Stimulated activated CD8-positive, alpha-beta memory T cell treated with anti-CD3 and anti-CD28 coated beads, Interleukin-2, amount 100 ng/mL, for 1 hour (primary cell): ENCODE measurements at places on chromosomes 7 and 10.

DNA sequence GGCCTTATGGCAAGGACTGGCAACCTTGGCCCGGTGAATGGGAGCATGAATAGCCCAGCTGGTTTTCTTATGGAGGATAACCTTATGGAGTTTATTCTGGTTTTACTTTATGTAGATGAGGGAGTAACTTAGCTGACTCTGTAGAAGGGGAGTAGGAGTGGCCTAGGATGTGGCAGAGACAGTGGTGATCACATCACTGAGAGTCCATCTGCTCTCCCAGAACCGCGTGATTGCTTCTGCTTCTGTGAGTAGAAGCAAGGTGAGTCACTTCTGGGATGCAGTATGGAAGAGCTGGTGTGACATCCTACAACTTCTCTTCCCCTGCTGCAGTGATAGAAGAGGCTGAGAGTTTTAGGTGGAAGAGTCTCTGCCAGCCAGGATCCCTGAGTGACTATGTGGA, 129.2 kb downstream of the RPS24 start:
- no peak for DNase-seq

- DNase-seq = no peak
These were observed 9.3 kb downstream of the CRYGN start for GRCh38 chr7:151430391-151431205.

DNA sequence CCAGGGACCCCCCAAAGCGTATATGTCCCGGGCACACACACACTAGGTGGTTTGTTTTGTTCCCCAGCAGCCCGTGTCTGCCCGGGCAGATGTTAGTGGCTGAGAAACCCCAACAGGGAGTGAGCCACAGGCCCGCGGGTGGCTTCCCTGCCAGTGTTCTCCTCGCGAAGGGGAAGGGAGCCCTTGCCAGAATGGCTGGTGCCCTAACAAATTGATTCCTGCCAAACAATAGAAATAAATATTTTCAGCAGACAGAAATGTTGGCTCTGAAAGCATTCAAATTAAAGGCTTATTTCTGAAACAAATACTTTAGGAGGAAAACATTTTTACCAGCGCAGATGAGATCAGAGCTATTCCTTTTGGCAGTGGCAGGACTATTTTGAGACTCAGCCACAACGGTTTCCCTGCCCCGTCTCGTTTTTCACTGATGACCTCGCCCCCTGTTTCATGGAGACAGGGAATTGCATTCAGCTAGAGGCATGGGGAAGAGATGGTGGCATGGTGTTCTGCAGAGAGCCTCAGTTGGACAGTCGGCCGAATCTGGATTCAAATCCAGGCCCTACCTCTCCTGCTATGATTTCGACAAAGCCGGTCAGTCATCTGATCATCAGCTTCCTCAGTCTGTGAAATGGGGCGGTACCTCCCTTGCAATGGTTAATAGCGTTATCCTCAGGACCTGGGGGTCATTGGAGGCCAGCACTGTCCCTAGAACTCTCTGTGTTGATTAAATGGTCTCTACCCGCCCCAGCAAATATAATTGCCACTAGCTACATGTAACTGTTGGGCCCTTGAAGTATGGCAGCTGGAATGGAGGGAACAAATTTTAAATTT, 84.5 kb downstream of the CUX1 start:
- DNase-seq = no peak

DNA sequence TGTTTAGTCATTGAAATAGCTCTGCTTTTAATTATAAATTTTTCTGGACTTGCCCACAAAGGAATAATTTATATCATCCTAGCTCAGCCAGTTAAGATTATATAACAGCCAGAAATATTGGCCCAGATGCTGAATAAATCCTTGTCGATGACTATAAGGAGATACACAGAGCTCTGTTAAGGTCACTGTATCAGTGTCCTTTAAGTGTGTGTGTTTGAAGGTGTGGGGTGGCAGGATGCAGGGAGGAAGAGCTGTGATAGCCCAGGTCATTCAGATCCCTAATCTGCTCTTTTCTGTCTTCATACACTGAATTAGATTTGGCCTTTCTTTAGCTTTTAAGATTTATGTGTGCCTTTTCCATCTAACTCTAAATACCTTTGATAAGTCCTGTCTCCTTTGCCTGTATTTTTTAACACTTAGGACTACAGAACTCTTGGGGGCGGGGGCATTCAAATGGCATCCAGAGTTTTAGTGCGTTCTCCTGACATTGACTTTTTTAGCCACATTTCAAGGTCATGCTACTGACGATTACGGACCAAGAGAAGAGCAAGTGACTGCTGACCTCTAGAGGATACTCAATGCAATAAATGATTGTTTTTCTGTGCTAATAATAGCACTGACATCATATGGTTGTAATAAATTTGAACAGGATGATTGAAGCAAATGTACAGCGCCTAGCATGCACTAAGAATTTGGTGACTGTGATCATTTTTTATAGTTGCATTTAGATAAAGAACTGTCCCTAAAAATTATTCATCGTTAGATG, 172.3 kb downstream of the CACNB2 start:
- no peak for DNase-seq

GRCh38 chr7:132791036-132791435, 214.8 kb upstream of the PLXNA4 start:
- no peak for DNase-seq

DNA sequence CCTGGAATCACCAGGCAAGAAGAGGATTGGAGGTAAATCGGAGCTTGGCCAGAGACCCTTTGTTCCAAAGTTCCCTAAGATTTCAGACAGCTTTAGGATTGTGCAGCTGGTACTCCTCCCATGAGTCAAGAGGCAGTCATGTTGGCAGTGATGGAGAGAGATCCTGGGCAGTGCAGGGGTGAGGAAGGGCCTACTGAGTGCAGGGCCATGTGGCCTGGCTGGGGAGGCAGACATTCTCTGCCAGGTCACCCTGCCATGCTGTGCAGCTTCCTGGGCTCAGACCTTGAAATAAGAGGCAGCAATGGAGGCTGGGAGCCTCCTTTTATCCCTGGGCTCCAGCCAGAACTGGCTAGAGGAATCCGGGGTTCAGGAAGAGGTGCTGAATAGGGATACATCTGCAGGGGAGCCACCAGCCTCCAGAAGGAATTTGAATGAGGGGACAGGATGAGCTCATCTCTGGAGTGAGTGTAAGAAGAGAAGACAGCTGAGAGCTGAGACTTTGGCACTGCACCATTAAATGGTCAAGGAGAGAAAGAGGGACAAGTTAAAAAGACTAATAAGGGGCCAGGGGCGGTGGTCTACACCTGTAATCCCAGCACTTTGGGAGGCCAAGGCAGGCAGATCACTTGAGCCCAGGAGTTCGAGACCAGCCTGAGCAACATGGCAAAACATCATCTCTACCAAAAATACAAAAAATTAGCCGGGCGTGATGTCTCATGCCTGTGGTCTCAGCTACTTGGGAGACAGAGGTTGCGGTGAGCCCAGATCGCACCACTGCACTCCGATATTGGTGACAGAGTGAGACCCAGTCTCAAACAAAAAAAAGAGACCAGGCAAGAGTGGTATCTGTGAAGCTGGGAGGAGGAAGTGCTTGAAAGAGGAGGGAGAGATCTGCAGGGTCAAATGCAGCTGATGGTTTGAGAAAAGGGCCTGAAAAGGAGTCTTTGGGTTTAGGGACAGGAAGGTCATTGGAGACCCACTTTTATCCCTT, 12.0 kb downstream of the SFTPD start:
- no peak for DNase-seq

GRCh38 chr10:1195828-1196227, 139.6 kb downstream of the WDR37 start:
- no peak for DNase-seq

DNA sequence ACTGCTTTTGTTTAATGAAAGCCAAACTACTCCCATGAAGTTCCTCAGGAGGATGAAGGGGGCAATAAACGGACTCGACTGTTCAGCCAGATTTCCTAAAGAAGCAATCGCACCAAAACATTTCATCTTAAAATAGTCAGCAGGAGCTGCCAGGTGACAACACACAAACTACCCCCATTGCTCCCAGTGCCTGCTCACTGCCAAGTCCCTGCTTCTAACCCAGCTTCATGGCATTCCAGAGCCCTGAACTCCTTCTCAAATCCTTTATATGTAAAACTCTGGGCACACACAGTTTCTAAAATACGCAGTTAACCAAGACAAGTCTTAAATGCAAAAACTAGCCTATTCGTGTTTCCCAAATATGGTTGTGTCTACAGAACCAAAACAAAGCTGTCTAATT, 110.0 kb downstream of the SORBS1 start:
- no peak for DNase-seq

- no peak for DNase-seq
These were observed 6.3 kb downstream of the FGF8 start for GRCh38 chr10:101769541-101770180.

DNA sequence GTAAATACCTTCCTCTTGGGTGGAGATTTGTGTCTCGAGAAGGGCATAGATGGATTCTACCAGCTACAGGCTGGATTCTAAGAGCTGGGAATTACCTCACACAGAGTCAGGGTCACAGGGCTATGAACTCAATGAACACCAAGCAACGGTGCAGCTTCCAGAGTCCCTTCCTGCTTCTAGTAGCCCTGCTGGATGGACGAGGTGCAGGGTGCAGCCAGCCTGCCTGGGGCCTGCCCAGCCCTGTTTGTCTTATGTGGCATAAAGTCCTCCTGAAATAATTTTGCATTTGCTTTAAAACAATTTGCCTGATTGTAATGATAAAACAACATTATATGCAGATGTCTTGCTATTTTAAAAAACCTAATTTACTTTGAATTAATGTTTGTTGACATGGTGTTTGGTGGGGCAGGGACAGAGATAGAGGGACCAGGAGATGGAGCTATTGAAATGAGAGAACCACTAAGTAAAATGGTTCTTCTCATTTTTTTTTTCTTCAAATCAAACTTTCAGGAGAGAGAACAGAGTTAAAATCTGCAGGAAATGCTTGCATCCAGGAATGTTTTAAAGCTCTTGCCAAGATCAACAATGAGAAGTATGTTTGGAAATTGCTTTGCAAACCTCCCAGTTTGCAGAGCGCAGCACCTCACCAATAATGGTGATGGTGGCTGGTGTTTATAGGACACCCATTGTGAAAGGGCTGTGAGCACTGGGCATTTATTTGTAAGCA, 305.4 kb upstream of the PODXL start:
- no peak for DNase-seq

DNA sequence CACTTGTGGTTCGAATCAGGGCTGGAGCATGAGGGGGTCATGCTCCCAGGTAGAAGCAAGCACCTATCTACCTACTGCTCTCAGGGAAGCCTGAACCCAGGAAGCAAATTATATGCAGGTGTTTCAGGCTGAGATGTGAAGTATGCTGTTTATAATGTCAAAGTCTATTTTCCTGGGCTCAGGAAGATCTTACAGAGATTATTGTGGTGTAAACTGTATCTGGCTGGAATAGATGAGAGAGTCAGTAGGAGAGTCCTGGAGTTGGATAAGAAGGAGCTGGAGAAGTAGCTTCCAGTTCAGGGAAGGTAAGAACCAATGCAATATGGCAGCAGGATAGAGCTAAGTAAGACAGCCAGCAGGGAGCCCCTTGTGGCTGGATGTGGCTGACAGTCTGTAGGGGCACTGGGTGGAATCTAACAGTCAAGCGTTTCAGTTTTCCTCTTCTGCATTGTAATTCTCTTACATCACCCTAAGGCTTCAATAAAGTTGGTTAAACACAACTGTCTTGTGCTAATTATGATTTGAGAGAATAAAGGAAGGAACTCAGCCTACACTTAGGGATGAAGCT, 105.9 kb upstream of the EEPD1 start:
- no peak for DNase-seq

DNA sequence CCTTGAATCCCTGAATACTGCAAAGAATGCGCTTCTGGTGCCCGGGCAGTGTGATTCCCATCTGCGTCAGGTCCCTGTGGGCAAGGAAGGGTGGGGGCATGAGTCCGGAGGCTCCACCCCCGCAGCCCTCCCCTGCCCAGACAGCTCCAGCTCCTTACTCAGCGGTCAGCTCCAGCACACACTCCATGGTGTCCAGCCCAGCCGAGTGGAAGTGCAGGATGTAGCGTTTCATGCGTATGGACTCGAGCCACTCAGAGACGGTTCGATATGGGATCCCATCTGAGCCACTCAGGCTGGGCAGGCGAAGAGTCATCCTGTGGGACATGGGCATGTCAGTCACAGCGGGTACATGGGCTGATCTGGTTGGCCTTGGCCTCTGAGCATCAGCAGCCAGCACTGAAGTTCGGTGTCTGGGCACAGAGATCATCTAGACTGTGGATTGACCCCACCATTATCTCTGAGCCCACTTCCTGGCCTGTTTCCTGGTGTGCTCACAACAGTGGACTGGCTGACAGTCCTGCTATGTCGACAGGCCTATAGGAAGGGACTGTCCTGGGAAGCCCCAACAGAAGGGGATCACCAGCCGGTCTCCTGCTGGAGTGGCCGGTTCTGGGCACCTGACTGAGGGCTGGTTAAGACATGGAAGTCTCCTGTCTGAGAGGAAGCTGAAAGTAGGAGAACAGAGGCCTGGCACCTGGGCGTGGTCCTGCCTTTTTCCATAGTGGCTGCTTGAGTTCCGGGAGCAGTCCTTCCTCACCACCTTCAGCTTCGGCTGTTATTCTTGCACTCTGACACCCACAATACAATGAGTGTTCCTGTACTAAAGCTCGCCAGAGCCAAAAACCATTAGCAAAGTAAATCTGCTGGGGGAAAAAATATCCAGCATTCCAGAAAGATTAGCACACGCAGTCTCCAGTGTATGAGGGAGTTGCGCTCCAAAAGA, 10.6 kb downstream of the ZYX start:
- no peak for DNase-seq

DNA sequence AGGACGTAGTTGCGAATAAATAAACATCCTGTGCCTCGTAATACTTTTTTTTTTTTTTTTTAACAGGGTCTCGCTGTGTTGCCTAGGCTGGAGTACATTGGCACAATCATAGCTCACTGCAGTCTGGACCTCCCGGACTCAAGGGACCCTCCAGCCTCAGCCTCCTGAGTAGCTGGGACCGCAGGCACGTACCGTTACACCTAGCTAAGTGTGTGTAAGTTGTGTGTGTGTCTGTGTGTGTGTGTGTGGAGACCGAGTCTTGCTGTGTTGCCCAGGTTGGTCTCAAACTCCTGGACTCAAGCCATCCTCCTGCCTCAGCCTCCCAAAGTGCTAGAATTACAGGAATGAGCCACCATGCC, 573 bp upstream of the PON2 start:
- DNase-seq = no peak

DNA sequence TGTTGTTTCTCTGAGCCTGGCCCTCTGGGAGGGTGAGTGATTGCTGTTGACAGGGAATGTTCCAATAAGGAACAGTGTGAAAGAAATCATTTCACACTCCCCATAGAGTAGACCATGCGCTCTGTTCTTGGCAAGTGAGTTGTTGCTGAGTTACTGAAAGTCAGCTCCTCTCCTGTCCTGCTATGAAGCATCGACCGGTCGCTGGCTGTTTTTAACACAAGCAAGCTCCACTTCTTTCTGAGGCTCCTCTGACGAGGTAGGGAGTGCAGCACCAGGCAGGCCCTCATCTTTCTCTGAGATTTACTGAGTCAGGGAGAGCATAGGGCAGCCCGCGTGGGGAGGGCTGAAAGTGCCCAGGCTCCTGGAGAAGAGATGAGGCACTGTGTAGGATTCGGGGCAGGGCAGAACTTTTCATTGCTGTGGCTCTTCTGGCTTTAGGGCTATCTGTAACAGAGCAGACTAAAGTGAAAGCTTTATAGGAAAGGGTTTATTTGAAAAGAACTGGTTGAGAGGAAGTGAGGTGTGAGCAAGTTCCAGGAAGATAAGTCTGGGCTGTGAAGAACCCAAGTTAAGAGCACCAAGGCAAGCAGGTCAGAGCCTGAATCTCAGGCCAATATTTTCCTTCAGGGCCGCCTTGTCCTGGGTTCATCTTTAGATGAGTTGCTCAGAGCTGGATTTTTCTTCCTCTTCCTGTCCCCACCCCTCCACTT, 332.2 kb downstream of the CCSER2 start:
- no peak for DNase-seq
